Dermis blood vessel endothelial cell (primary cell): ENCODE measurements at places on chromosomes 11 and 22. TPM values are rescaled to one million over a fixed set of nuclear protein-coding genes. Genes with fewer than 3 reads are reported as not detected.

TBX10 gene
- total RNA-seq: not detected in 2 replicates

CRYBB2 gene
- total RNA-seq: not detected in 2 replicates

PI4KA gene
- total RNA-seq: 20.3 and 40.3 TPM in 2 replicates

OR8G1 gene
- total RNA-seq: not detected in 2 replicates
